HS-27A (cell line): ENCODE measurements at places on chromosomes 11 and 22.

- no peak for DNase-seq
Observed at GRCh38 chr11:36056160-36056751, 112.4 kb downstream of the LDLRAD3 start.

- DNase-seq: no peak
Observed at GRCh38 chr11:75345455-75346160, 5.9 kb downstream of the ARRB1 start.

GRCh38 chr11:7253800-7254199 lies 2.1 kb downstream of the SYT9 start:
- DNase-seq: no peak

DNA sequence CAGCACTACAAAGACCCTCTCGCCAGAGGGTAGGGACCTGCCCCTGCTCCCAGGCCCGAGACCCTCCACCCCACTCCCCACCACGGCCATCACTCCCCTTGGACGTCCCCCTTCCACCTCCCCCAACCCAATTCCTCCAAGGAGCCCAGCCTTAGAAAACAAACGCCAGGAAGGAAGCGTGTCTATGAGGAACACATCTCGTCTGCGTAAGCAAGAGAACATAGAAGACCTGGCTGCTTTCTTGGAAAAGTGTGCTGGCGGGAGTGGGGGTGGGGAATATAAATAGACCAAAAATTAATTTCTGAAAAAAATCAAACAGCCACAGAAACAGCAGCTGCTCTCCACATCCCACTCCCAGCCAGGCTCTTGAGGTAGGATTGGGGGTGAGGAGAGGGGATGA lies 23.9 kb upstream of the IGSF9B start:
- DNase-seq: no peak

GRCh38 chr11:6889835-6890234 lies 2.5 kb downstream of the OR2D2 start:
- DNase-seq: no peak
